SHP77 treated with DMSO at 0.1 percent for 48 hours (cell line): ENCODE measurements at places on chromosomes 4 and X.

DNA sequence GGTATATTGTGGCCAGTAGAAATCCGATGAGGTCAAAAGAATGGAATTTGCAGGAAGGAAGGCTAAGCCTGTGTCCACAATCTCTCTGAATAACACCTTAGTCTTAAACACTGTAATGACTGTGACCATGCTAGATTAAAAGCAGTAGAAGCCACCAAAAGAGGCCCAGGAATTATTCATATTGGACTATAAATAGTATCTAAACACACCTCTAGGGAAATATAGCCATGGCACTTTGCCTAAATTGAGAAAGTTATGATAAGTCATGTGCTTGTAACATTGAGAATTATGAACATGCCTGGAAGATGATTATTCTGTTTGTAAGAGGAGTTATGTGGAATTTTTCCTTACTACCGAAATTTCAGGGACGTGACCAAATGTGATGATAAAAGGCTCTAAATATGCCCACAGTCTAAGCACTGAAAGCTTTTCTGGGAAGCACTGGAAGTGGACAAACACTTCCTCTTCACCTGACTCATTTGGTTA is 298.5 kb downstream of the KCTD8 start:
- no peak for DNase-seq

- no peak for DNase-seq
These were observed 14.9 kb downstream of the MSANTD1 start for GRCh38 chr4:3263876-3264193.

GRCh38 chr4:15331930-15332329 is 95.9 kb upstream of the C1QTNF7 start:
- no peak for DNase-seq

DNA sequence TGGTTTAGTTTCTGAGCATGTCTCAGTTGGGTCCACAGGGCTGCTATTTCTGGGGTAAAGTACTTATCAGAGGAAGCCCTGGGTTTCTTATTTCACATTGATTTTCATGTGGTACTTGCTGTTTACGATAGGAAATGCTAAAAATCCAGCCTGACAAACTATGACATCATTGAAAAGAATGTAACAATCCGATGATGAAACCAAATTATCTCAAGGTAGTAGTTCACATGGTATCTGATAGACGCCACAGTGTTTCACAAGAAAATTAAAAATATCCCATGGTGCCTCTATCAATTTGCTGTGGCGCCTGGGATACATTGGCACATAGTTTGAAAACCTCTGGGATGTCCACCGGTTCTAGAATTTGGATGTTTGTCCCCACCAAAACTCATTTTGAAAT is 418.9 kb upstream of the RPS6KA3 start:
- no peak for DNase-seq

GRCh38 chr4:100288811-100289529 is 98.7 kb upstream of the DDIT4L start:
- DNase-seq, result no peak

- no peak for DNase-seq
These were observed 71.0 kb upstream of the NKX1-1 start for GRCh38 chr4:1477045-1477840.

- DNase-seq, result no peak
These were observed 383.8 kb downstream of the GRXCR1 start for GRCh38 chr4:43276321-43276720.

DNA sequence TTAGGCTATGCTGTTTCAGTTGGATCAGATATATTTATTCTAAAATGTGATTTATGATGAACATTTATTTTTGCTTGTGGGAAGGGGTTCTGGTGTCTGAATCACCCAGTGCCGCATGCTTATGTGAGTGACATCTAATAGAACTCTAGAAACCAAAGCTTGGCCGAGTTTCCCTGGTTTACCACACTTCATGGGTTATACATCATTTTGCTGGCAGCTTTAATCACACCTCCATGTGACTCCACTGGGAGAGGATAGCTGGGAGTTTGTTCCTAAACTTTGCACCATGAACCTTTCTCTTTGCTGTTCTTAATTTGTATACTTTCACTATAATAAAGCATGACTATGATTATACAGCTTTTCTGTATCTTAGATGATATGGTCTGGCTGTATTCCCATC is 382.9 kb downstream of the INPP4B start:
- DNase-seq, result no peak
